ENCODE measurements at places on chromosomes 11 and 22.

GRCh38 chr22:36492109-36492508 lies 10.7 kb upstream of the TXN2 start:
- DNase-seq = no peak

DNA sequence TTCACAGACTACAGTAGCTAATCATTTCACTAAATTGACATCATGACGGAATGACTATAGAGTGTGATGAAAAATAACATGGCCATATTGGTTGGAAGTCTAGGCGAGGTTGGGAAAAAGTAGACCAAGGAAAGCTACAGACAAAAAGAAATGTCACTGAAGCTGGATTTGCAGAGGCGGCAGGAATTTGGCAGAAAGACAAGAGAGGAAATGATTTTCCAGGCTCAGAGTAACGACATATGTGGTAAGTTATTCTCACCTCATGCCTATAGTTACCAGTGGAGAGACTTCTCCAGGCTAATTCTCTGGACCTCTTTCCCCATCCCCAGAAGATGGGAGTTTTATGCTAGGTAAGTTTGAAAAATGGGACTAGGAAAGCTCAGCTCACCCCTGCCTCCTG lies 1005.8 kb upstream of the CCDC90B start:
- DNase-seq = no peak

DNA sequence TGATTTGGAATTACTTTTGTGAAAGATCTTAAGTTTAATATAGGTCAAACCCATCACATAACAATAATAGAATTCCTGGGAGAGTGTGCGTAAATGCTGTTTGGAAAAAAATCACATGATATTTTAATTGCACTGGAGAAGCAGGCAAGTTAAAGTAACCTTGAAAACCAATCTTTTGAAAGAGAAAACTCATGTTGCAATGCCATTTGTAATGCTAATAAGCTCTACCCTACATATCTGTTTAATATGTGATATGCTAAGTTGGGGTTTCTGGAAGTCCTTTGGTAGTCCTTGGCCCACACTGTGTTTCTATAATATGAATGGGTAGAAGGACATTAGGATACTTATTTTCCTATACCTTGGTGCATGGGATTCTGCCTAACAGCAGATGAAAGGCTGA lies 370.4 kb downstream of the DDX10 start:
- DNase-seq = no peak

GRCh38 chr11:101516546-101516945 lies 67.3 kb downstream of the TRPC6 start:
- no peak for DNase-seq

- DNase-seq = no peak
Measured at GRCh38 chr11:120335556-120335907, 681 bp upstream of the ARHGEF12 start.

GRCh38 chr11:122330279-122330965 lies 214.4 kb upstream of the BLID start:
- DNase-seq = no peak

- DNase-seq = no peak
Measured at GRCh38 chr11:108392353-108392752, 75.0 kb downstream of the C11orf65 start.
